ENCODE measurements at places on chromosomes 13 and 19.

DNA sequence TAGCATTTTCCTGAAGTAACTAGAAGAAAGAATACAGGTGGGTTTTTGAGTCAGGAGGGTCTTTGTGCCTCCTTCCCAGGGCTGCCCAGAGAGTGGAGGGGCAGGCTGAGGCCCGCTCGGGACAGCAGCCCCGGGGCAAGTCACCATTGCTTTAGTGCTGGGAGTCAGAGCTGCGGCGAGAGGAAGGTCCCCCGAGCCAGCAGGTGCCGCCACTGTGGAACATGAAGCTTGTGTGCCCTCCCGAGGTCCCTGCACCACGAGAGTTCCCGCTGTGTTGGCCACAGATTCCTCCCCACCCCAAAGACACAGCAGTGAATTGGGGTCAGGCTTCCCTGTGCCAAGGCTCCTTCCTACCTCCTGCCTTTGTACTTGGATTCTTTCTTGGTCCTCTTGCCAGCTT is 50.9 kb upstream of the TEX29 start:
- DNase-seq = no peak

GRCh38 chr13:67281466-67281865 is 51.3 kb upstream of the PCDH9 start:
- DNase-seq = no peak

DNA sequence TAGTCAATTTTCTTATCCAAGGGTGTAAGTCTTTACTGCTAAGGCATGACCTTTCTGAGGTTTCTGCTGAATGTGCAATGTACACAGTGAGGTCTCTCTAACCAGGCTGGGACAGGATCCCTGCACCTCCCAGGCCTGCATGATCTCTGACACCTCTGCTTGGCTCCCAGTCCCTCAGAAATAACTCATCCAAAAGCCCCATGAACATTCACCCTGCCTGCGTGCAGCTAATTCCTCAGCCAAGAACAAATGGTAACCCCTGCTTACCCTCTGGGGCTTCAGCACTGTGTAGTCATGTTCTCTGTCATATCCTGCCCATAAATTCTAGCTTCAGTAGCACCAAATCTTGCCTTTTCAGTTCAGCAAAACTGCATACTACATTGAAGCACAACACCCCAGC is 1146.3 kb upstream of the MIR17HG start:
- DNase-seq = no peak

DNA sequence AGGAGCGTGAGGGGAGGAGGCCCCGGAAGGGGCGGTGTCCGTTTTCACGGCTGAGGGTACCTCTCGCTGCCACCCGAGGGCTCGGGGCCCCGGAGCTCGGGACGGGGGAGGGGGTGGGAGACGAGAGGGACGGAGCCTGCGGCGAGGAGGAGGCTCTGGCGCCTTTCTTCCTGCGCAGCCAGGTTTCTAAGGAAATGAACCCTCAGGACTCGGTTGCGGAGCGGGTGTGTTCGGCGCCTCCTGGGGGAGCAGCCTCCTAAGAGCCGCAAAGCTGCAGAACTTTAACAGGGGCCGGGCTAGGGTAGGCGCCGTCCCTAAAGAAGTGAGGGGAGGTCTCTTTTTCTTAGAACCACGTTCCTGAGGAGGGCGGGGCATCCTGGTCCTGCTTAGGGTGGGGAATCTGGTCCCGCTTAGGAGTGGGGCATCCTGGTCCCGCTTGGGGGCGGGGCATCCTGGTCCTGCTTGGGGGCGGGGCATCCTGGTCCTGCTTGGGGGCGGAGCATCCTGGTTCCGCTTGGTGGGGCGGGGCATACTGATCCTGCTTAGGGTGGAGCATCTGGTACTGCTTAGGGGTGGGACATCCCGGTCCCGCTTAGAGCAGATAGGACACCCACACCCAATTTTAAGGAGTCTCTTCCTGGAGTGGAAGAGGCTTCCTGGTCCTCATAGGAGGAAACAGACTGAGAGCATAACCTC is 6.2 kb downstream of the SYT5 start:
- DNase-seq = no peak

GRCh38 chr13:65985612-65986011 is 1244.5 kb downstream of the PCDH9 start:
- no peak for DNase-seq

- no peak for DNase-seq
Measured at GRCh38 chr19:18790566-18791314, at the start of gene COMP. Gene COMP, minus strand, starts transcription at chr19:18791305. Its CDS starts 36 bp downstream, at chr19:18791269.

DNA sequence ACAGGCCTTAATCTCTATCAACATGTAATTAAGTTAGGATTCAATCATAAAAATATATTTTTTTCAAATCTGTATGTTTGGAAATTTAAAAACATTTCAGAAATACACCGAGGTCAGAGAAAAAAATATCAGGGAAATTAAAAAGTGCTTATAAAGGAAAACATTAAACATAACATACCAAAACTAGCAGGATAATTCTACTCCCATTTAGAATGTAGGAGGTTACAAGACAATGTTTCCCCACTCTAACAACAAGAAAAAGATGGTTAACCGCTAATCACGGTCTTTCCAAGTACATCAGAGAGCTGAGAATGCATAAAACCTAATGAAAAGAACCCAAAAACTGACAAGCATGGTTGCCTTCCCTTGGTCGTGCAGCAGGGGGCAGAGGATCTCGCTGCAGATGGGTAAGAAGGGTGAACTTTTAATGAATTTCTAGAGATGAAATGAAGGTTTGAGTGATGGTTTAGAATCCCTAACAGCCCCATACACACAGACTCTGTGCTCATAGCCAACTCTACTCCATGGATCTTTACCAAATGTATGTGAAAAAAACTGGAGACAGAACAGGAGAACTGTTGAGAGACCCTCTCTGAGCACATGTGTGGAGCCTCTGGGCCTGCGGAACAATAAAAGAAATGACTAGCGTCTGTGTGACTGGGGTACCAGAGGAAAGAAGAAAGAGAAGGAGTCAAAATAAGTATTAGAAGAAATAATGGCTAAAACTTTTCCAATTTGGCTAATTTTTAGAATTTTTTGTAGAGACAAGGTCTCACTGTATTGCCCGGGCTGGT is 51.3 kb upstream of the LSM14A start:
- DNase-seq = no peak

- DNase-seq = no peak
Measured at GRCh38 chr13:95204231-95204765, 97.0 kb downstream of the ABCC4 start.

GRCh38 chr13:39037410-39037879 is 444 bp downstream of the PROSER1 start:
- DNase-seq = no peak

DNA sequence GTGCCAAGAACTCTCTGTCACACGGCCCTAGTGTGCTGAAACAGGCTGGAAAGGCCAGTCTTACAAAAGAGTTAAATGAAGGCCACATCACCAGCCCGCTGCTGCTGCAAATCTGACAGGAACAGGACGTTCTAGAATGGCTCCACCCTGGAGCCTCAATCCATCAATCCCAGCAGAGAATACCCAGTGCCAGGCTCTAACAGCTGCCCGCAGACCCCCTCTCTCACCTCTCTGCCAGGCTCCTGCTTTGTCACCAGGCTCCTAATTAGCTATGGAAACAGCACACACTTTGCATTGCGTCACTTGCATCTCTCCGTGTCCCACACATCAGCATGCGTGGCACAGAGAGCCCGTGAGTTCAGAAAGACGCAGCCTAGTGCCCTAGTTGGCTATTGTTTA is 314.1 kb downstream of the FOXO1 start:
- DNase-seq = no peak

DNA sequence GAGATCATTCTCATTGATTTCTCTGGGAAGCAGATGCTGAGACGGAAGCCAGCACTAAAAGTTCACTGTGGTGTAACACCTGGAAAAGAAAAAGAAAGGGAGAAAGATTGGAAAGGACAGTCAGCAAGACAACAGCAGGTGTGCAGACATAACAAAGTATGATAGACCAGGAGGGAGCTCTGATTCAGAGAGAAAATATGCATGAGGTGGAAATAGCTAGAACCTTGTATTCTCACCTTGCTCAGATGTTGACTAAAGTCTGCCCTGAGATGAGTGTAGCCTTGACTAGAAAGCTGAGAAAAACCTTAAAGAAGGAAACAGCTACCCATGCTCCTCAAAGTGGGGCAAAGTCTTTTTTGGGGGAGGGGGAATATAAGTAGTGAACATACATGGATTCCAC is 1711.8 kb downstream of the EFNB2 start:
- no peak for DNase-seq

DNA sequence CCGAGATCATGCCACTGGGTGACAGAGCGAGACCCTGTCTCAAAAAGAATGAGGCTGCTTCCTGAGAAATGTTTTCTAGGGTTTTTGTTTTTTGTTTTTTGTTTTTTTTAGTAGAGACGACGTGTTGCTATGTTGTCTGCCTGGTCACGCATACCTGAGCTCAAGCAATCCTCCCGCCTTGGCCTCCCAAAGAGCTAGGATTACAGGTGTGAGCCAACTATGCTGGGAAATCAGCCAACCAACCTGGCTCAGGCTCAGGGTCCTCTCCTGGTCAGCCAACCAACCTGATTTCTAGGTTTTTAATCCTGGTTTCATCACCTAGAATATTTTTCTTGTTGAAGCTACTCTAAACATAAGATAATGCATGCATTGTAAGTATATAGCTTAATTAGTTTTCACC is 7.8 kb downstream of the DHX34 start:
- DNase-seq = no peak

GRCh38 chr19:55646889-55647731 is 902 bp upstream of the CCDC106 start:
- DNase-seq = no peak

DNA sequence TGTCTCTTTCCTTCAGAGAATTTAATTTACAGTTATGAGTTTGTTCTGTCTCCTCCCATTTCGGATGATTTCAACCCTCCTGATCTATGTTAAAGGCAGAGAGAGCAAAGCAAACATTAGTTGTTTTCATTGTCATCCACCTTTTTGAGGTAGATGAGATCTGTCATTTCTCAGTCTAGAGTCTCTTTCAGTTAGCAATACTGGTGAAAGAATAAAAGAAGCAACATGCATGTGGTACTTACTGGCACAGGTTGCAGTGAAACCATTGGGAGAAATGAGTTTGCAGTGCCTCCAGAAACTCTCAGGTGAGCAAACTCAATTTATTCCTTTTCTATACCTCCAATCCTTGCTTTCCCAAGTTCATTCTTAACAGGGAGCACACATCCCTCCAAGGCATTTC is 99.4 kb downstream of the RBM26 start:
- no peak for DNase-seq

- no peak for DNase-seq
Measured at GRCh38 chr19:27794494-27795042, 1418.4 kb downstream of the UQCRFS1 start.

GRCh38 chr19:44820648-44821609 is 12.0 kb downstream of the BCAM start:
- no peak for DNase-seq

GRCh38 chr13:48297131-48297786 is 6.3 kb upstream of the RB1 start:
- DNase-seq = no peak

DNA sequence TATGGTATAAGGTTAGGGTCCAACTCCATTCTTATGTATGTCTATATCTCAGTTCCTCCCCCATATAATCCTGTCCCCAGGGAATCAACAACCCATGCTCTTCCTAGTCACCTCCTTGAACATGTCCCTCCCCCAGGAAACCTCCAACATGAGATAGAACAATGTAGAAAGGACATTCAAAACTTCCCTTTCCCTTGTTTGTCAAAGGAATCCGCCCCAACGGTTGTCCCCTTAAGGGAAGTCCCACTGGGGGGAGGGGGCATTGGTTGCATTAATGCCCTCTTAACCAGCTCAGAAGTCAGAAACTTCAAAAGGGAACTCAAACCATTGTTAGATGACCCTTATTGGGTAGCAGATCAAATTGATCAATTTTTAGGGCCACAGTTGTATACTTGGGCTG is 6.8 kb upstream of the ZNF561 start:
- no peak for DNase-seq

GRCh38 chr13:95620030-95620824 is 24.3 kb downstream of the DZIP1 start:
- DNase-seq = no peak

DNA sequence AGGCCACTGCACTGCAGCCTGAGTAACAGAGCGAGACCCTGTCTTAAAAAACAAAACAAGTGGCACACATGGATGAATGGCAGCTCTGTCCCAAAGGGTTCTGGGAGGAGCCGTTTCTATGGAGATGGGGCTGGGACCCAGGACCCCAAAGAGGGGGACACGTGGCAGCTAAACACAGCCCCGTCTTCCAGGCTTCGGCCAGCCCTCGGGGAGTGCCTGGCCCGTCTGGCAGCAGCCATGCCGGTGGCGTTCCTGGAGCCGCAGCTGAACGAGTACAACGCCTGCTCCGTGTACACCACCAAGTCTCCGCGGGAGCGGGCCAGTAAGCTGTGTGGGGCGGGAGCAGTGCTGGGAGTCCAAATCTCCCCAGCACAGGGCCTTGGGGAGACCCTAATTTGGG is 82.4 kb downstream of the RYR1 start:
- no peak for DNase-seq

GRCh38 chr13:73937441-73937840 is 196.8 kb downstream of the KLF12 start:
- DNase-seq = no peak

DNA sequence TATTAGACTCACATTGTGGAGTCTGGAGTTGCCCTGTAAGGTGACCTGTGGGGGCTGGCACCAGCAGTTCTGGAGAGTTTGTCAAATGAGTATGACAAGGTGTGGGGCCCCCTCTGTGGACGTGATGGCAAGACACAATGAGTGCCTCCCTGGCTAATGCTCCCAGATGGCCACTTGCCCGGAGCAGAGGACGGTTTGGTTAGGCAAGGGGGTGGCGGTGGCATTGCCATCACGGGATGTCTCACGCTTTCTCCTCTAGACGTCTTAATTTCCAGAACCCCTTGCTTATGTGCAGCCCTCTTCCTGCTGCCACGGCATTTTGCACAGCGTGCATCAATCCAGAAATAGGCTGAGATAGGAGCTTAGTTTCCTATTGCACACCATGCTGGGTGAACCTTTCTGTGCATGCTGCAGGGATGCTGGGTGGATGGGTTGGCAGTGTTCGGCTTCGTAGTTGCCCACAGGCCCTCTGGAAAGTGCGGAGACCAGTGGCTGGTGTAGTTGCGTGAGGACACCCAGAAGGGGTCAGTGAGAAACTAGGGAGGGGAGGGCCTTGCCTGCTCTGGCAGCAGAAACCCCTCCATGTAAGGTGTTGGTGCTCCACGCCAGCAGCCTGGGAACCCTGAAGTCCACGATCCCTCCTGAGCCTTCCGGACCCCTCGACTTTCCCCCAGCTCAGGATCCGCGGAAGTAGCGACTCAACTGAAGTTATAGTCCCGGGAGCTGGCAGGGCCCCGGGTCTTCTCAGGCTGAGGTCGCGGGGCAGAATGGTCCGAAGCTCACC is 18.1 kb upstream of the LRP3 start:
- DNase-seq = no peak

GRCh38 chr13:29507356-29507755 is 88.1 kb downstream of the SLC7A1 start:
- no peak for DNase-seq

GRCh38 chr19:18225702-18226468 is at the start of gene PDE4C:
Gene PDE4C, minus strand, starts transcription at chr19:18226438. Its CDS starts 23 bp downstream, at chr19:18226415.
- DNase-seq = no peak

DNA sequence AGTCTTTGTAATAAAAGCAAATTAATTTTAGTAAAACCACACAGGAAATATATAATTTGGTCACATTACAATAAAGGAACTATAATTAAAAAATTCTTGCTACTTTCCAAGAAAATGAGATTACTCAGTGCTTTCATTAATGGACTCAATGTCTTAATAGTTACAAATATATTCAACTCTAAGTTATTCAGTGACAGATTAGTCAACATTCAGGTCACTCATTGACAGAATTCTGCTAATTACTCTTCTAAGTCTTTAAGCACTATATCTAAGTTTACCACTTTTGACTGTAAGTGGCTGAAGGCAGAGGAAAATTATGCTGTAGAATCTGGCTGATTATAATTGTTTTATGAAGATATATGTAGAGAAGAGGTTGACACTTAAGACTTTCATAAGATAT is 1365.0 kb downstream of the EFNB2 start:
- no peak for DNase-seq

Measured in cortex of kidney (tissue), 1 donor.